ENCODE measurements at places on chromosomes 7 and 10.

DNA sequence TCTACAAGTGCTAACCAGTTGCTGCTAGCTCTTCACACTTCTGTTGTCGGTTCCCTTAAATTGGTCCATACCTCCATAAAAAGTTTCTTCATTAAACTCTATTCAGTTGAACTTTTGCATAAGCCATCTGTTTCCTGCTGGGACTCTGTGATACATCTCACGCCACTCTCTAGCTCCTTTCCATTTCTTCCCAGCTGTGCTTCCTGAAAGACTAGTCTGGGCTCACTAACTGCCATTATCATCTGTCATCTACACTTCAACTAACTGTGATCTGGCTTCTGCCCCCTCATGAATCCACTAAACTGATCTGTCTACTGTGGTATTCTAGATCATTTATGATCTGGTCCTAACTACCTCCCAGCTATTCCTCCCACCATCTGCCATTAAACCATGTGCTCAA, 78.3 kb downstream of the ELAPOR2 start:
- DNase-seq: no peak

GRCh38 chr7:152076940-152077933, 51.8 kb downstream of the GALNT11 start:
- no peak for DNase-seq

GRCh38 chr10:17290226-17290625, 62.2 kb downstream of the VIM start:
- no peak for DNase-seq

GRCh38 chr7:30743371-30744074, 8.4 kb upstream of the INMT start:
- no peak for DNase-seq

GRCh38 chr10:48700071-48700470, 15.4 kb downstream of the WDFY4 start:
- no peak for DNase-seq
